Suppressor macrophage (primary cell): ENCODE measurements at places on chromosomes 1 and 21.

DNA sequence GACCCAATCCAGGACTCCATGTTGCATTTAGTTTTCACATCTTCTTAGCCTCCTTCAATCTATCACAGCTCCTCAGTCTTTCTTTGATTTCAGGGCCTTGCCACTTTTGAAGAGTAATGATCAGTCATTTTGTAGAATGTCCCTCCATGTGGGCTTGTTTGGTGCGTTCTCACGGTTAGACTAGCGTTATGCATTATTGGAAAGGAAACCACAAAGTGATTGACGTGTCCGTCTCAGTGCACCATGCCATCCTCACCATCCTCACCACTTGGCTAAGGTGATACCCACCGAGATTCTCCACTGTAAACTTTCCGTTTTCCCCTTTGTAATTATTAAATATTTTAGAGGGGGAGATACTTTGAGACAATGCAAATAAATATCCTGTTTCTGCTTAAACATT lies 59.6 kb upstream of the OLIG2 start:
- no peak for DNase-seq

GRCh38 chr1:53524428-53525375 lies 65.5 kb downstream of the DMRTB1 start:
- no peak for DNase-seq

DNA sequence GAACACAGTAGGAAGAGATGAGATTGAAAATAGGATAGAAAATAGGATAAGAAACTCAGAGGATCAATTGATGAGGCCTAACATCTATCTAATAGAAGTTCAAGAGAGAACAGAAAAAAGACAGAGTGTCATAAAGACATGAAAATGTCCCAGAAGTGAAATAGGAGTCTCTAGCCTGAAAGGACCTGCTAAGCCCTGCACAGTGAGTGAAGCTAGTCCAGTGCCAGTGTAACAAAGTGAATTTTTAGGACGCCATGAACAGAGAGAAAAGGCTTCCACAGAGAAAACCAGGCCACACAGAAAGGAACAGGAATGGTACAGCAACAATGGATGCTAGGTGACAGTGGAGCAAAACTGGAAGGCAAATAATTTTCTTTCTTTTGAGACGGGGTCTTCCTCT lies 20.3 kb upstream of the LSS start:
- no peak for DNase-seq

DNA sequence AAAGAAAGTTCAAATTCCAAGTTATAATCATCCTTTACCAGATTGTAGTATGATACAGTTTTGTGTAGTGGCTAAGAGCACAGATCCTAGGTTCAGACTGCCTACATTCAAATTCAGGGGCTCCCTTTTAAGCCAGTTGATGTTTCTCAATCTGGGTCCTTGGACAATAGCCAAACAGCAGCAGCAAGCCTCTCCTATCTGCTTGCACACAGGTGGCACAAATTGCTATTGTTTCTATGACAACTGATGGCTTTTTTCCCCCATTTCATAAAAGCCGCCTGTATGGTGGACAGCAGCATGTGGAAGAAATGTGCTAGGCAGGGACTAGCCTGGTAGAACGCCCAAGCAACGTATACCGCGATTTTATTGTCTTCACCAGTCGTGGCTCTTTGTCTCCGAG lies 76.5 kb downstream of the S1PR1 start:
- DNase-seq: no peak

DNA sequence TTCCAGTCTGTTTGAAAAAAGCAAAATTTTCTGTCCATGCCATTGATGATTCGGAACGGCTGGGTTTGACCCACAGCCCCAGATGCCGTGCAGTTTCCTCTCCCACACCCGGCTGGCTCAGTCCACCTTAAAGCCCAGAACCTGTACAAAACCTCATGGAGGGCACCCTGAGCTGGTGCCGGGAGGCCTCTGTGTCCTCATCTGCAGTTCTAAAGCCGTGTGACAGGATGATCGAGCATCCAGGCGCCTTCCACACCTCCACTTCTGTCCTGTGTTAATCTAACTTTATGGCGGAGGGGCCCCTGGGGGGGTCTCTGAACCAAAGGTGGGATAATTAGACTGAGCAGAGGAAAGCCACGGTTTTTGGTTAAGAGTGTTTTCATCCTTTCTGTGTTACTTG lies 49.6 kb downstream of the SLC37A1 start:
- no peak for DNase-seq

GRCh38 chr1:3336641-3337630 lies 117.5 kb upstream of the ARHGEF16 start:
- DNase-seq: no peak

GRCh38 chr21:14382486-14382834 lies 486 bp downstream of the HSPA13 start:
- no peak for DNase-seq

GRCh38 chr1:6414443-6414844 lies 5.3 kb downstream of the HES2 start:
- DNase-seq: peak; percentile 28

DNA sequence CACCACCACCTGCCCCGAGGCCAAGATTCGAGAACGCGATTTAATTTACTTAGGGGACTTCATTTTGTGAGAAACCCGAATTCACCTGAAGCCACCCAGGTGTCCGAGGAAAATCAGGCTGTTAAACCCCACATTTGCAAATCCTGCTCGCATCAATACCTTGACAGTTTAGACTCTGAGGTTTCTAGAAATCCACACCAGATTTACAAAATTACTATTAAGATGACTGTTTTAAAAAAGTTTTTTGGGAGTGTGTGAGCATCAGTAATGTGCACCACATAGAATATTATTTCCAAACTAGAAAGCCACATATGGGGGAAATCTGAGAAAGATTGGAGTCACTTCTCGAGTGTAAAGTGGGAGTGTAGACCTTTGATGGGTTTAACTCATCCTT lies 685 bp downstream of the RIMKLA start:
- DNase-seq: no peak

DNA sequence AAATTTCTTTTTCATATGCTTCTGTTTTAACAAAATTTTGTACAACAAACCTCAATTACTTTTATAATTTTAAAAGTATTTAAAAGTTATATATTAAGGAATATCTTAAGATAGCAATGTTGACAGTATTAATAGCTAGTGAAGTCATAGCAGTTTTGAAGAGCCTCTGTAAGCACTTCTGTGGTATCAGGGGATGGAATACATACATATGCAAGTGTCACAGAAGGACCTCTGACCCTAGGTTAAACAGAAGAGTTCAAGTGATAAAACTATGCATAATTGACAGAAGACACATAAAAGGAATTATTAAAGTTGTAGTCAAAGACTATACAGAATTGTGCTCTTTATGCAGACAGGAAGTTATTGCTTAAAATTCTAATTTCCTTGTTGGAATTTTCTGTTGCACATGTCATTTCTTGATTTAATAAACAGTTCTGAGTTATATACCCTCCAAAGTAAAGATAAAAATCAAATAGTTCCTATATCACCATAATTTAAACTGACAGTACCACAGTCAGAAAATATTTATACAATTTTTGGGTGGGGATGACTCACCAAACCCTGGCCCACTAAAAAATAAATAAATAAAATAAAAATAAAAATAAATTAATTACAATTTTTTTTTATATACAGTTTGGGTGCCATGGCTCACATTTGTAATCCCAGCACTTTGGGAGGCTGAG lies 27.1 kb downstream of the IPP start:
- peak; percentile 17 for DNase-seq

DNA sequence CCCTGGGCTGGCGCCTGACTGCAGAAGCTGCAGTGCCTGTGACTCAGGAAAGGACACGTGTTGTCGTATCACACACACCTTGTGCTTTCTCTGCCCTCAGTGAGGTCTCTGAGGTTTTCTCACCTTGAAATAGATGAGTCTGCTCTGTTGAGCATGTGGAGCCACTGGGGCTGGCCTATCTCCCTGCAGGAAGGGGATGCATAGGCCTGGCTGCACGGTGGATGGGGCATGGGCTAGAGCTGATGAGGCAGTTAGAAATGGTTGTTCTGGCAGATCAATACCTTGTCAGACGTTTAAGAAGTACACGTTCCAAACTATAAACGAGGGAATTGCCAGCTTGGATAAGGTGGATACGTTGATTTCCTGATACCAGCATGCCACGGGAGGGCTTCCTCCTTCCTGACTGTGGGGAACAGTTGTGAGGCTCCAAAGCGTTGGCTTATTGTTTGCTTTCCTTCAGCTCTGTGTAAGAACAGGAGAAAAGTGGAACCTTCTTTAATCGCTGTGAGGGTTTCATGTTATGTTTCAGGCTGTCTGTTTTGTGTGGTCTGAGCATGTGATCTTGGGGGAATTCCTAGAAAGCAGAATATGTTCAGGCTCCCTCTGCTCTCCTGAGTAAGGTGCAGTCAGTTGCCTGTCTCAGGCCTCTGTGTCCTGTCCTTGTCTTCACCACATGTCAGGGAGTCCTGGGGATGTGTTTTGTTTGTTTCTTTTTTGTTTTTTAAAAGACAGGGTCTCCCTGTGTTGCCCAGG lies 44.8 kb downstream of the PCNT start:
- peak; percentile 58 for DNase-seq

GRCh38 chr1:111217183-111217910 lies 10.2 kb upstream of the CHI3L2 start:
- no peak for DNase-seq

DNA sequence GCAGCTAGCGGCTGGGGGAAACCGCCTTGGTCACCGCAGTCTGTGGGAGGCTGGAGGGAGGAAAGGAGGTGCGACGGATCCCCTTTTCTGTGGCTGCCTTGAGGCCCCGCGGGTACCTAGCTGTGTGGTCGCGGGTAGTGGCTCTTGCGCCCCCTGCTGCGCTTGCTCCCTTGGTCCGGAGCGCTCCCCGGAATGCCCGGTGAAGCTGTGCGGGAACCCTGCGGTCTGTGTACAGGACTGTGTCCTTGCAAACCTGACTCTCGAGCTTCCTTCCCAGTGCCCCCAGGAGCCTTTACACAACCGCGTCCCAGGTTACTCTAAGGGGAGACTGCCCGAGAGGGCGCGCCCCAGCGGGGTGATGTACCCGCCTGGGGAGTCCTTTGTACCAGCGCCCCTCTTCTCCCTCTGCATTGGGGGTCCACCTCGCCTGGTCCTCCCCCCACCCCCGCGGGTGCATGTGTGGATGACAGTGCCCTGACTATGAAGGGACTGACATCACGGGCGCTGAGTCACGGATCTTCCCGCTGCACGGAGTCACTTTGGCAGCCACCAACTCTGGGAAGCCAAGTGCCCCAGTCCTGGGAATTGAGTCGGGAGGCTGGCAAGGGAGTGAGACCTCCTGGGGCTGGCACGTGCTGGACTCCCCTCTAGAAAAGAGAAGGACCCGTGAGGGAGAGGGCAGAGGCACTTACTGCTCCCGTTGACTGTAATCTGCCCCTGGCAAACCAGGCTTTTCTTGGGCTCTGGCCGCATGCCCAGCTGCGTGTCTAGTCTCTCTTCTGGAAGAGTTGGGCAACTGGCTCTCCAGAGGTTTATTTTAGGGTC lies 816 bp downstream of the IL6R start:
- peak; percentile 92 for DNase-seq

DNA sequence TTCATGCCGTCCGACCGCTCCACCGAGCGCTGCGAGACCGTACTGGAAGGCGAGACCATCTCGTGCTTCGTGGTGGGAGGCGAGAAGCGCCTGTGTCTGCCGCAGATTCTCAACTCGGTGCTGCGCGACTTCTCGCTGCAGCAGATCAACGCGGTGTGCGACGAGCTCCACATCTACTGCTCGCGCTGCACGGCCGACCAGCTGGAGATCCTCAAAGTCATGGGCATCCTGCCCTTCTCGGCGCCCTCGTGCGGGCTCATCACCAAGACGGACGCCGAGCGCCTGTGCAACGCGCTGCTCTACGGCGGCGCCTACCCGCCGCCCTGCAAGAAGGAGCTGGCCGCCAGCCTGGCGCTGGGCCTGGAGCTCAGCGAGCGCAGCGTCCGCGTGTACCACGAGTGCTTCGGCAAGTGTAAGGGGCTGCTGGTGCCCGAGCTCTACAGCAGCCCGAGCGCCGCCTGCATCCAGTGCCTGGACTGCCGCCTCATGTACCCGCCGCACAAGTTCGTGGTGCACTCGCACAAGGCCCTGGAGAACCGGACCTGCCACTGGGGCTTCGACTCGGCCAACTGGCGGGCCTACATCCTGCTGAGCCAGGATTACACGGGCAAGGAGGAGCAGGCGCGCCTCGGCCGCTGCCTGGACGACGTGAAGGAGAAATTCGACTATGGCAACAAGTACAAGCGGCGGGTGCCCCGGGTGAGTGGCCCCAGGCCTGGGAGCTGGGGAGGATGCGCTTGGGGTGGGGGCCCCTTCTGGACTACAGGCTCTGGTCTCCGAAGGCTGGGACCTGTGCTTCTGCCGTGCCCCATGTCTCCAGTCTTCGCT lies 1.1 kb downstream of the SKI start:
- peak; percentile 84 for DNase-seq

- DNase-seq: no peak
Measured at GRCh38 chr1:109639841-109640184, 16.1 kb upstream of the GSTM4 start.

DNA sequence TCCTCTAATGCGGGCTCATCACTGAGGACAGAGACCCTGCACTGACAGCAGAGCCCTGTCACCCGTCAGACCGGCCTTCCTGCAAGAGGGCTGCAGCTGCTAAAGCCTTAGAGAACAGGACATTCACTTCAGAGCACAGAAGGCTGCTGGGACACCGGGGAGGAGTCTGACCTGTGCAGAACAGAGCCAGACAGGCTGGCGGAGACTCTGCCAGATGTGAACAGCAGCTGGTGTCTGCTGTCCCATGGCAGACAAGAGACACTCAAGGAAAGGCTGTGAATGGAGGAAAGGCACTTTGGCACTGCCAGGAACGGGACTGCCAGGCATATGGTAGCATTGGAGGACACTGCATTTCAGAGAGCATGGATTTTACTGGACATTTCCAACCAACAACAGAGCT lies 21.4 kb downstream of the MRAP start:
- DNase-seq: no peak

- no peak for DNase-seq
Measured at GRCh38 chr1:76294482-76295194, 220.1 kb downstream of the ST6GALNAC3 start.

DNA sequence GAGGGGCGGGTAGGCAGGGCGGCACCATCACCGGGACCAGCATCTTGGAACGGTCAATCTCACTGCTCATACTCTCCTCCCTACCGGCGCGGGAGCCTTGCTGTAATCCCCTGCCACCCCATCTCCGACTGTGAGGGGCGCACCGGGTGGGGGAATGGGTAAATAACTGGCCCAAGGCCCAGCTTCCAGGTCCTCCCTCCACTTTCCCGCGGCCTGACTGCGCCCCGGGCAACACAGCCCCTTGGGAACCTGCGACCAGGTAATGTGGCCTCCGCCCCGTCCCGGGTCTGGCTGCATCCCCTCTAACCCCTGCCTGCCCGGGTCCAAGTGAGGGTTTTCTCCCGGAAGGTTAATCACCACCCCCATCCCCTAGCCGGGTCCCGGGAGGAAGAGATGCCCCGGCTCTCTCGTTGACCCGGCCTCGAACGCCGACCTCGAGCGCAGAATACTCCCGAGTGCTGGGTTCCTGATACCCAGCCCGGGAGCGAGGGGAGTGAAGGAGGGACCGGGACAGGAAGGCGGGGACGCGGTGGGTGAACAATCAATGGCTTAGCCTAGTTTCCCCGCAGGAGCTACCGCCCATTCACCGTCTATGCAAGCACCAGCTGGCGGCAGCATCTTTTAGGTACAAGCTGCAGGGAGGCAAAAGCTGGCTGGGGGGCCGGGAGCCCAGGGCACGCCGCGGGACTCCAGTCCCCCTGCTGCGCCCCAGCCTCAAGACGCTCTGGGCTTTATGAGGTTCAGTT lies 5.9 kb upstream of the LHX9 start:
- no peak for DNase-seq
